ENCODE measurements at places on chromosomes 7 and 10. TPM values are rescaled to one million over a fixed set of nuclear protein-coding genes. Genes with fewer than 3 reads are reported as not detected.
A peak's percentile ranks its signal among the peaks of the same experiment; 100 is the strongest.

ZNF727 gene
- 0.05 TPM for polyA plus RNA-seq

RNF32 gene
- polyA plus RNA-seq, result 3.1 TPM

SLC26A4 gene
- polyA plus RNA-seq, result 0.39 TPM

SFTPD gene
- polyA plus RNA-seq, result 2.6 TPM

AKR1E2 gene
- polyA plus RNA-seq, result 1.4 TPM

AIMP2 gene
- polyA plus RNA-seq, result 34.0 TPM

GRCh38 chr7:53476566-53476965, 441.1 kb downstream of the POM121L12 start:
- H3K27me3 ChIP-seq, result no peaks in the 10 kb centered on the region
- no peak overlapping the region for H3K27ac ChIP-seq
- H3K4me1 ChIP-seq, result no peaks in the 10 kb centered on the region
- no peaks in the 10 kb centered on the region for H3K36me3 ChIP-seq
- DNase-seq, result no peak

DNA sequence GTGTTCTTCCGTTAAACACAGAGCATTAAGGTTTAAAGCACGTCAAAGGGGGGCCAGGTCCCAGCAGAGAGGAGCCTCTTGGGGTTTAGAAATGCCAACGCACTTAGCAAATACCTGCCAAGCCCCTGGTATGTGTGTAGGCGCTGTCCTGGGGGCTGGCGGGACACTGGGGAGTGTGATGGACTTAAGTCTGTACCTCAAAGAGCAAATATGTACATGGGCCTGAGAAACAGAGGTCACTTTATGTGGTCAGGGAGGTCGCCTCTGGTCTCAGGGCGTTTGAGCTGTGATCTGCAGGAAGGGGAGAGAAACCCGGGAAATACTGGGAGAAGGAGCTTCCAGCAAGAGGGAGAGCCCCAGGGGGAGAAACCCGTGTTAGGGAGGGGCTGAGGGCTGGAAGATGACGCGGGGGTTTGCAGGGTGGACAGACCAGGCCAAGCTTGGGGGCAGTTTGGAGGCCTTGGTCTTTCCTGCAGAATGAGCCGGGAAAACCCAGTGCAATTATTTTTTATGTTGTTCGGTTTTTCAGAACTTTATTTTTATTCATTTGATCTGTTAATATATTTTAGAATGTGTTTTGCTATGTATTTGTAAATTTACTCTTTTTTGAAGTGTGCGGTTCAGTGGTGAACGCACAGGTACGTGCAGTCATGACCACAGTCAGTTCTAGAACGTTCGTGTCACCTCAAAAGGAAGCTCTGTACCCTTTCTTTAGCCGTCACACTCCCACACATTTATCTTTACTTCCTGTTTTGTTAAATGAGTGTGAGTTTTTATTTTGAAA, 441.4 kb upstream of the FOXK1 start:
- no peaks in the 10 kb centered on the region for H3K27me3 ChIP-seq
- no peaks in the 10 kb centered on the region for H3K36me3 ChIP-seq
- no peak overlapping the region for H3K27ac ChIP-seq

- H3K27me3 ChIP-seq, result no peaks in the 10 kb centered on the region
- H3K4me3 ChIP-seq, result no peak overlapping the region
- DNase-seq, result no peak
- no peaks in the 10 kb centered on the region for H3K36me3 ChIP-seq
- H3K27ac ChIP-seq, result no peak overlapping the region
Observed at GRCh38 chr7:145219461-145219860, 383.6 kb upstream of the TPK1 start.

- no peaks in the 10 kb centered on the region for H3K27me3 ChIP-seq
- H3K4me1 ChIP-seq, result no peaks in the 10 kb centered on the region
- H3K27ac ChIP-seq, result no peak overlapping the region
- no peak overlapping the region for H3K4me3 ChIP-seq
- DNase-seq, result no peak
Observed at GRCh38 chr10:59945991-59946390, 39.6 kb upstream of the CCDC6 start.

DNA sequence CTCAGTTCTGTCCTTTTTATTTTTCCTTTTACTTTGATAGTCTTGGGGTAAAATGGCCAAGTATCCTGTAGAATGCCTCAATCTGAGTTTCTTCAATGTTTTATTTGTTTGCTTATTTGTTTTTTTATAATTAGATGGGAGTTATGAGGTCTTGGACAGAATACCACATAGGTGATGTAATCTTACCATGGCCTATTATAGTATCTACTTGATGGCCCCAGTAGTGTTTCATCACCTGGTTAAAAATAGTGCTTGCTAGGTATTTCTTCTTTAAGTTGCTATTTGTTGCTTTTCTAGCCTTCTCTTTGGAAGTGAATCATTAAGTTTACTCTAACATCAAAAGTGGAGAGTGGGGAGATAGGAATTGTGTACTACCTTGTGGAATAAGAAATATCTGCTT, 1020.0 kb upstream of the KCND2 start:
- H3K4me3 ChIP-seq, result no peak overlapping the region
- DNase-seq, result no peak
- H3K27ac ChIP-seq, result no peak overlapping the region
- no peaks in the 10 kb centered on the region for H3K4me1 ChIP-seq

GRCh38 chr7:36775061-36775620, 50.8 kb upstream of the AOAH start:
- H3K36me3 ChIP-seq, result no peaks in the 10 kb centered on the region
- peaks cover 34% of the 10 kb centered on the region for H3K4me1 ChIP-seq
- no peaks in the 10 kb centered on the region for H3K27me3 ChIP-seq
- no peak for DNase-seq

DNA sequence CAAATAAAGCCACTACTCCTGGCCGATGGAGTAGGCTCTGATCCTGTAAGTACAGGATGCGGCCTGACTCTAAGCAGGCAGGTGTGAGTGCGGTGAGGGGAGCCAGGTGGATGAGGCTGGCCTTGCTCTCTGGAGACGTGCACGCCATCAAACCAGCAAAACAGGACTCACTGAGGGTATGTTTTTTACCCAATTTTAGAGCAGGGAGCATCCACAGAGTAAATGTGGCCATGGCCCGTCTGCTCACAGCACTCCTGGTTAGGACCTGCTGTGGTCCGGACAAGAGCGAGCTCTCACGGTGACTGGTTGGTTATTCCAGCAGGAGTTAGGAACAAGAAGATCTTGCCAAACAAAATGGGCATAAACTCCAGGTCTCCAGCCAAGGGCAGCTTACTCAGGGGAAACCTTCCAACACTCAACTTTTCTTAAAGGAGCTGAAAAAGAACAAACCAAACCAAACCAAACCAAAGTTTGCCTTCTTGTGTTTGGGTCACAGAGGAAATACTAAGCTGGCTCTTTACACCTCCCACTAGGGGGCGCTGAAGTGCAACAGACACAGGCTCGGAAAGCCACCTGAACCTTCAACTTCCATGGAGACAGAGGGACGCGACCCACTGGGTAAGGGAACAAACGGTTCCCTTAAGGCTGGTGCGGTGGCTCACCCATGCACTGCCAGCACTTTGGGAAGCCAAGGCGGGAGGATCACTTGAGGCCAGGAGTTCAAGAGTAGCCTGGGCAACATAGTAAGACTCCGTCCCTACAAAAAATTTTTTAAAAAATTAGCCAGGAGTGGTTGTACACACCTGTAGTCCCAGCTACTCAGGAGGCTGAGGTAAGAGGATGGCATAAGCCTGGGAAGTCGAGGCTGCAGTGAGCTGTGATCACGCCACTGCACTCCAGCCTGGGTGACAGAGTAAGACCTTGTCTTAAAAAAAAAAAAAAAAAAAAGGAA, 122.4 kb downstream of the CLEC2L start:
- H3K4me1 ChIP-seq, result peaks cover 80% of the 10 kb centered on the region
- H3K4me3 ChIP-seq, result no peak overlapping the region
- peaks cover 3% of the 10 kb centered on the region for H3K36me3 ChIP-seq
- DNase-seq, result peak; percentile 78
- no peaks in the 10 kb centered on the region for H3K27me3 ChIP-seq
- H3K27ac ChIP-seq, result no peak overlapping the region

DNA sequence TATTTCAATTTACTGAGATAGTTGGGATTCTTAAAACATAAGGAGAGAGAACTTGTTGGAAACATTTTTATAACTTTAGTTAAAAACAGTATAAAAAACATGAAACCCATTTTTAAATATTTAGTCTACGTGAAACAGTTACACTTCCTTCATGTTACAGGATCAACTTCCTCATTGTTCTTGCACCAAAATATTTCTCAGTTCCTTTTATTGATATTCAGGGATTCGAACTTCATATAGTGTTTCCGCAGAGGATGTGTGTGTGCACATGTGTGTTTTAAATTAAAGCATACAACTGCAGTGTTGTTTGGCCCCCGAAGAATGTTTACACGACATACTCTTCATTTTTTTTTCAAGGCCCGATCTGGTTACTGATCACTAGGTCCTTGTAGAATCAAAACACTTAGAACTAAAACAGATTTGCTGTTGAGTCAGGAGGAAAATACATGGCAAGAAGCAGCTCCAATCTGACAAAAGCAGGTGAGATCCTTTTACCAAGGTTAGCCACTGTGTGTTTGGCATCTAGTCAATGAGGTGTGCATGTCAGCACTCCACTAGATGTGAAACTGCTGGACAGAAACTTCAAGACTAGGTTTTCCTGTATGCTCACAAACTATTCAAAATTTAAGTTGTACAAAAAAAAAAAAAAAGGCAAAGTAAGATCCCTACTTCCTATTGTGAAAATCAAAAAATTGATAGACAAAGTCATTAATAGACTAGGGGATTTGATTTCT, 60.4 kb downstream of the INSYN2A start:
- no peaks in the 10 kb centered on the region for H3K36me3 ChIP-seq
- no peak overlapping the region for H3K27ac ChIP-seq
- H3K4me3 ChIP-seq, result no peak overlapping the region
- peaks cover 12% of the 10 kb centered on the region for H3K4me1 ChIP-seq

DNA sequence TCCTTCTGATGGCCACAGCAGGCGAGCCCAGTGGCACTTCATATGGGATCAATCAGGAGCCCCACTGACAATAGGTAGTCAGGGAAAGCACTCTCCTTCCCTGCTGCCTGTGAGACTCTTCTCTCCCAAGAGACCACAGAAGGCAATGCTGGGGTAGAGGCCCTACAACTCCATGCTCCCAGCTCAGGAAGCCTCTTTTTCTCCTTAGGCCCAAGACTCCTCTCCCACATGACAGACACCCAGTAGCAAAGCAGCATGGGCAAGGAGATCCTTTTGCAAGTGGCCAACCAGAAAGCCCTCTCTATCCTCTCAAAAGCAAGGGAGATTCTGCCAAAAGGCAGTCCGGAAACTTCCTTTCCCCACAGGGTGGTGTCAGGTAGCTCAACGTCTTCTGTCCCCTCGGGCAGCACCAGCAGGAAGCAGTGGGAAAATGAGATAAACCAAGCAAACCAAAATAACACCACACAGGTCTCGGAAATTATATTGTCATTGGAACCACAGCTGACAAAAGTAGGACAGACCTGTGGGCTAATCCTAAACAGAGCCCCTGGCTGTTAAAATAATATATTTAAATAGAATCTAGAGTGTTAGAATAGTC, 172.7 kb upstream of the GDF10 start:
- H3K27ac ChIP-seq, result no peak overlapping the region
- no peaks in the 10 kb centered on the region for H3K36me3 ChIP-seq
- DNase-seq, result no peak
- peaks cover 6% of the 10 kb centered on the region for H3K4me1 ChIP-seq

GRCh38 chr7:130874071-130874915, 140.3 kb upstream of the KLF14 start:
- H3K27me3 ChIP-seq, result no peaks in the 10 kb centered on the region
- H3K4me3 ChIP-seq, result no peak overlapping the region
- peaks cover 3% of the 10 kb centered on the region for H3K36me3 ChIP-seq
- H3K4me1 ChIP-seq, result no peaks in the 10 kb centered on the region
- no peak for DNase-seq
- H3K27ac ChIP-seq, result no peak overlapping the region

DNA sequence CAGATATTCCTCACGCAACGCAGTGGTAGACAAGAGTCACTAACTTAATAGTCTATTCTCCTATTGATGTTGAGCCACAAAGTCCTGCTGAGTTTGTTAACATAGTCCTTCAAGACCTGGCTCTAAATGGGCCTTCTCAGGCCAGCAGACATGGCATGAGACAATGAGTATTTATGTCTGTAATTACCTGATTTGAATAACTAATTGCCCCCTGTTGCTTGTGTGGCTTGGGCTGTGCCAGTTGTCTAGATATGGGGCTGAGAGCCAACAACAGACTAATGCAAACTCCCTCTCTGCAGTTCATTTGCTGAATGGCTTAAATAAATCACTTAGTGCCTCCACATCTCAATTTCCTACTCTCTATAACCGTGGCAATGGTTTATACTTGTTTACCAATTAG, 65.5 kb upstream of the VWC2 start:
- H3K4me3 ChIP-seq, result no peak overlapping the region
- H3K36me3 ChIP-seq, result no peaks in the 10 kb centered on the region
- no peak for DNase-seq
- H3K27ac ChIP-seq, result no peak overlapping the region
- H3K4me1 ChIP-seq, result no peaks in the 10 kb centered on the region

- H3K27me3 ChIP-seq, result no peaks in the 10 kb centered on the region
- H3K4me3 ChIP-seq, result no peak overlapping the region
- no peak overlapping the region for H3K27ac ChIP-seq
- H3K4me1 ChIP-seq, result no peaks in the 10 kb centered on the region
- DNase-seq, result no peak
- no peaks in the 10 kb centered on the region for H3K36me3 ChIP-seq
Observed at GRCh38 chr10:75950307-75950706, 518.9 kb downstream of the LRMDA start.

DNA sequence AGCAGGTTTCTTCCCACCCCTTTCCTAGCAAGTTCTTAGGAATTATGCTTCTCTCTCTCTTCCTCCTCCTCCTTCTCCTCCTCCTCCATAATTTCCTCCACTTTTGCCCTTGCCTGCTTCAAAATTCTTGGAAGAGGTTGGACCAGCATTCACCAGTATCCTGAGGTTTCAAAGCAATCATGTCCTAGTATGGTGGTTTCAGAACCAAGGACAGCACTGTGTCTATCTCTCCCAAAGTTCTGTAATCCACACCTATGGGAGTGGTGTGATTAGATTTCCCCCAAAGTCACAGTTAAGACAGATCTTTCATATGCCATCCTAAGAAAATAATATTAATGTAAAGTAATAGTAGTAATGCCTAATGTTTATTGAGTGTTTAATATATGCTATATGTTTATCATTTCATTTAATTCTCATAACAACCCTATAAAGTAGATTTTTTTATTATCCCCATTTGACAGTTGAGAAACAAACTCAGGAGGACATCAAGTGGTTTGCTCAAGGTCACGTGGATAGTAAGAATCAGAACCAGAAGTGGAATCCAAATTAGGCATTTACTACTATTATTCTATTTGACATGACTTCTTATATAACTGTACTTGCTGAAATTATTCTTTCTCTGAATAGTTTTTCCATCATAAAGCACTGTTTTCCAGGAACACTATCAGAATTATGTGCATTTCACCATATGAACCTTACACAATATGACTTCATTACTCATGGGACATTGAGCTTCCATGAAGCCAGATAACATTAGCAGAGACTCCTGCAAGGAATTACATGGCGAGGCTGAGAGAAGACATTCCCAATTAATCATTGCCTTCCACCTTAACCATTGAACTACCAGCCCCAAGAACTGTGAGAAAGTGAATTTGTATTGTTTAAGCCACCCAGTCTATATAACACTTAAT, 91.4 kb downstream of the IPMK start:
- DNase-seq, result no peak
- no peak overlapping the region for H3K4me3 ChIP-seq
- no peak overlapping the region for H3K27ac ChIP-seq
